Activated T-cell treated with anti-CD3 and anti-CD28 coated beads, Interleukin-2, amount 50 U/mL, for 48 hours (primary cell): ENCODE measurements at places on chromosomes 7 and 10.

- DNase-seq: no peak
Measured at GRCh38 chr10:115003396-115003795, 65.4 kb downstream of the TRUB1 start.

DNA sequence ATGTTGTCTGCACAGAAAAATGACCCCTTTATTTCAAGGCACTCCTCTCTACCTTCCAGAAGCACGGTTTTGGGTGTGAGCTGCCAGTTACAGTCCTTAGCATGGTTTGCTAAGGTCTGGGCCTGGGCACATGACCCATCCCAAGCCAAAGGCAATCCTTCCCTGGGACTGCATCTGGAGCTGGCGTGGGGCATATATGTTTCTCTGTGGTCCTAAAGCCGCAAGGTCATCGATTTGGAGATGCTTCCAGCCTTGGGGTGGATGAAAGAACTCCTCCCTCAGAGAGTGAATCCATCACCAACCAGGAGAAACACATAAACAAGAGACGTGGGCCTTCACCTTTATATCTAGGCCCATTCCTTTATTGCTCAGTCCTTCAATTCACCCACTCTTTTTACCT lies 50.1 kb upstream of the IGFBP3 start:
- DNase-seq: no peak

- no peak for DNase-seq
Measured at GRCh38 chr10:133197786-133198185, 32.2 kb upstream of the UTF1 start.

DNA sequence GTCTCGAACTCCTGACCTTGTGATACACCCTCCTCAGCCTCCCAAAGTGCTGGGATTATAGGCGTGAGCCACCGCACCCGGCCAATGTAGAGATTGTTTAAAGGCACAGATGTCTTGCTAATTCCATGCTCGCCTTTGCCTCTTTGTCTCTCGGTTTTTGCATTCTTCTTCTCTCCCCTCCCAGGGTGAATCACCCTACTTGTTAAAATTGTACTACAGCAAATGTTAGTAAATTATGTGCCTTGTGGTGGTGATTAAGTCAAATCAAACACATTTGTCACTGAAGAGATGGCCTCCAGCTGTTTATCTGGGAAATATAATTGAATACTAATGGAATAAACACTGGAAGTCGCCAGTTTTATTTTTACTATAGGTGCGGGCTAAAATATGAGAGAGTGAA lies 384.4 kb upstream of the AUTS2 start:
- DNase-seq: no peak

- DNase-seq: no peak
Measured at GRCh38 chr10:114328874-114329273, 75.4 kb downstream of the AFAP1L2 start.

DNA sequence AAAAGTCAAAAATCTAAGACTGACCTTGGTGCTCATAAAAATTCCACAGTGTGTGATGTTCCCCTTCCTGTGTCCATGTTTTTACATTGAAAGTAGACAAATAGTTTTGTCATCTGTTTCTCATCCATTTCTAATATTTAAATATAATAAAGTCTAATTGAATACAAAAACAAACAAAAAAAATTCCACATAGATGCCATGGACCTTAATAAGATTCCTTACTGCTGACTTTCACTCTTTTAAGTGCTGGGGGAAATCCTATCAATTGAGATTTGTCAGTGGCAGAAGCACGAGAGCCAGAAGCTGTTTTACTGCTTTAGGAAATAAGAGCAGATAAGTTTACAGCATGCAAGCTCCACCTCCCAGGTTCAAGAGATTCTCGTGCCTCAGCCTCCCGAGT lies 310.0 kb downstream of the ABCA13 start:
- DNase-seq: no peak

DNA sequence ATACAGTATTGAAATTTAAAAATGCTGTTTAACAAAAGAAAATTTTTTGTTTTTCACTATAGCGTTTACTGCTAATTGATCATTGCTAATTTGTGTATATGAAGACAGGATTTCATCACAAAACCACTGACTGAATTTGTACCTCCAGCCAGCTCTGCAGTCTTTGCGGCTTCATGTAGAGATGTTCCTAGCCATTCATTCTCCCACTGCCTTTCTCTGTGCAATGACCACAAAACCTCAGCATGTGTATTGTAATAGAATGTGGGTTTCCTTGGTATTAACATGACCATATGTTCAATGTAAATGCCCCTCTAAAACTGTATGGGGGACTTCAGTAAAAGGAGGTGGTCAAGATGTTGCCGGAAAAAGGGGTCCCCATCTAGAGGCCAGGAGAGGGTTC lies 81.1 kb upstream of the STEAP1B start:
- DNase-seq: no peak

GRCh38 chr7:31545549-31545948 lies 31.7 kb downstream of the ITPRID1 start:
- DNase-seq: no peak

DNA sequence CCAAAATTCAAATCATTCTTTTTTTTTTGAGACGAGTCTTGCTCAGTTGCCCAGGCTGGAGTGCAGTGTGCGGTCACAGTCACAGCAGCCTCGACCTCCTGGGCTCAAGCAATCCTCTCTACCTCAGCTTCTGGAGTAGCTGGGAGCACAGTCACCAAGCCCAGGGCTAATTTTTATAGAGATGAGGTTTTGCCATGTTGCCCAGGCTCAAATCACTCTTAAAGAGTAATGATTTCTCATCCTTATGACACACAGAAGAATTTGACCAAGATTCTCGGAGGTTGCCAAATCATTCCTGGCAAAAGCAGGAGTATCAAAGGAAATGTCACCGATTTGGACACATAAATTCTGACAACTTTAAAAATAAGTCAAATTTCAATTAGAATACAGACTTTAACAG lies 39.1 kb downstream of the SIRT1 start:
- no peak for DNase-seq

GRCh38 chr10:25112016-25112415 lies 62.8 kb upstream of the GPR158 start:
- no peak for DNase-seq

DNA sequence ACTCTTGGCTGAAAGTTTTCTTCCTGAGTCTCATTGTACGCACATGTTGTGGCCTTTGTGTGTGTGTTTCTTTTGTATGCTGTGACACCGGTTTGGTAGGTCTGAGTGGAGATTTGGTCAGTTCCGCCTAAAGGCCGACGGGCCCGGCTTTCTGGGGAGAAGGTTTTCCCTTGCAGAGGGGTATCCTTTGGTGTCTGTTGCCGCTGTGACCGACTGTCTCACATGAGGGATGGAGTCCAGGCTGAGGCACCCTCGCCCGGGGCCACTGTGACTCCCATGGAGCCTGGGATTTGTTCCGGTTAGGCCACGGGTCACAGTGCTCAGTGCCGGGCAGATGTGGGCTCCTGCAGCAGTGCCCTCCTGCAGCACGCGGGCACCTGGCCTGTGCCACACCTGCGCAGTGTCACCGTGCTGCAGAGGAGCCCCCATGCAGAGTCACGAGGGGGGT lies 19.4 kb downstream of the INPP5A start:
- no peak for DNase-seq

- DNase-seq: no peak
Measured at GRCh38 chr7:47936323-47936722, 11.9 kb downstream of the PKD1L1 start.

DNA sequence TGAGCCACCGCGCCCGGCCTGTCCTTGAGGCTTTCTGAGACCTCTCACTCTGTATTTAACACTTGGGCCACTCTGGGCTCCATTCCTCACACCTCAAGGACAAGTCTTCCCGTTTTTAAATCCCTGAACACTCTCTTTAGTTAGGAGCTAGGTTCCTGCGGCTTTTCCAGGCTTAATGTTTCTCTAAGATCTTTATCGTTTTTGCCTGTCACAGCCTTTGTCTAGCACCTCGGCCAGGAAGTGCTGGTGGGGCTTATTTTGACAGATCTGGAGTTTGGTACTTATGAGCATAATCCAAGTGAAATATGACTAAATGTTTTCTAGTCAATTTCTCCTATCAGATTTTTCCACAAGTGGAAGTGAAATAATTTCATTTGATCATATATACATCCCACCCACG lies 186.6 kb downstream of the DPY19L1 start:
- DNase-seq: no peak

GRCh38 chr10:19952224-19953010 lies 136.2 kb downstream of the PLXDC2 start:
- no peak for DNase-seq

- DNase-seq: no peak
Measured at GRCh38 chr7:93013446-93014061, 104.2 kb downstream of the SAMD9 start.

GRCh38 chr10:73399063-73399462 lies 14.8 kb downstream of the ANXA7 start:
- DNase-seq: no peak
